ENCODE measurements at places on chromosomes 3 and 15.

DNA sequence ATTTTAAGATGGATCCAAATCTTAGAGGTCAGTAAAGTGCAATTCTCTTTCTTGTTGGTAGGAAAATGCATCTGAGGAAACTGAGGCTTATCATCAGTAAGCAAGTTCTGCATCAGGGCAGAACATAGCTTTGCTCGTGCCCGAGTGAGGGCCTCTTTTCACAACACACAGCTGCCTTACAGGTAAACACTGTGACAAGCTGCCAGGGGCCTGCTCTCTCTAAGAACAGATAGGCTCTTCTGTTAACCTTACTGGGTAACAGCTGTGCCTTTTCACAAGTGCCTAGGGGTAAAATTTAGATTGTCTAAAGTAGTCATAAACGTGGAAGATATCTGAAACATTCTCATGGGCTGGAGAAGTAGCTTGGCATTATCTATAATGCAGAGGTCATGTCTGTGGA is 118.1 kb downstream of the C3orf38 start:
- DNase-seq, result no peak

DNA sequence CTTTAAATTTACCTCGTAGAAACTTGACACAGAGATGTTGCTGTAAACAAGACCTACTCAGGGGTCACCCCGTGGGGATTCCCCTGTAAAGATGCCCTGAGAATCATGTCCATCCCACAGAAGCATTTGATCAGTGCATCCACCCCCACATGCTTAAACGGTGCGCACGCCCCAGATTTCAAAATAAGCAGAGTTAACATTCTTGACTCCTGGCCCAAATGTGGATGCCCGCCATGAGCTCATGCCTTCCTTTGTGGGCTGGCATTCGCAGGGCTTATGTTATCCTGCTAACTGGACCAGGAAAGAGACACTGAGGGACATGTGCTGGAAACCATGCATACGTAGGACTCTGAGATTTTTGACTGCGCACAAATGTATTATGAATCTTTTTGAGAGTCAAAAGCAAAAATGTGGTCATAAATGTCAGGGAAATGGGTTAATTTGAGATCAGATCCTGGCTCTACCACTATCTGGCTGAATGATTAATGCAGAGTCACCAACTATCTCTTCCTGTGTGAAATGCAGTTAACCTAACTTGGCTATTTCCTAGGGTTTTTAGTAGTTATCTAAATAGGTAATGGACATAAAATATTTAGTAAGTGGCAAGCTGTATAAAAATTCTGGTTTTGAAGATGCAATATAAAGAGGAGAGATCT is 9.1 kb upstream of the TP63 start:
- DNase-seq, result no peak

DNA sequence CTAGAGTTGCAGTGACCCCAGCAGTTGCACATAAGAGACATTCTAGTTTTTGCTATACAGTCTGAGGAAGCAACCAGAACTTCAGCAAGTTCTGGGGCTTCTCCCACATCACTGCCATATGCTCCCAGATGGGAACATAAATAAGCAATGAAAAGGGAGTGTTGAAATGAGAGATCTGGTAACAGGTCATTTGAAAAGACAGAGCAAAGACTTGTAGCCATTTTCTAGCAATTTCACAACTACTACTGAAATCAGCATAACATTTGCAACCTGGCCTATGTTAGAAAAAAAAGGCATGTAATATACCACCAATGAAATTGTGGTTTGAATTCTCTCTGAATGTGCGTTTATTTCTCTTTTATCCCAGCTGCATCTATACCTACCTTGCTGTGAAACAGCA is 57.5 kb downstream of the NUDT16 start:
- DNase-seq, result no peak

DNA sequence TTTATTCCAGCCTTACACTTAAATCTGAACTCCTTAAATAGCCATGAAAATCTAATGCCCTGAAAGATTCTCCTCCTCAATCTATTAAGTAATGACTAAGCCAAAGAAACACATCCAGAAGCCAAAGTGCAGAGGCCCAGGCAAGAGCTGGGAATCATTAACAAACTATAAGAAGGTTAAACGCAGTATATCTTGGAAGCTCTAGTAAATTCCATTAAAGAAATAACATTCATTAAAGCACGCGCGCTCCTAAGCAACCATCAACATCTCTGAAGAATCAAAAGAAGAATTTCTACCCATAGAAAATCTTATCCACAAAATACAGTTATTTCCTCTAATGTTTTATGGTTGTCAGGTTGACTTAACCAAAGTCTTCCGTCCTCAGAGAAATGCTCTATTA is 29.5 kb downstream of the MB21D2 start:
- DNase-seq, result no peak

- no peak for DNase-seq
Measured at GRCh38 chr15:96500508-96500907, 170.0 kb downstream of the NR2F2 start.

DNA sequence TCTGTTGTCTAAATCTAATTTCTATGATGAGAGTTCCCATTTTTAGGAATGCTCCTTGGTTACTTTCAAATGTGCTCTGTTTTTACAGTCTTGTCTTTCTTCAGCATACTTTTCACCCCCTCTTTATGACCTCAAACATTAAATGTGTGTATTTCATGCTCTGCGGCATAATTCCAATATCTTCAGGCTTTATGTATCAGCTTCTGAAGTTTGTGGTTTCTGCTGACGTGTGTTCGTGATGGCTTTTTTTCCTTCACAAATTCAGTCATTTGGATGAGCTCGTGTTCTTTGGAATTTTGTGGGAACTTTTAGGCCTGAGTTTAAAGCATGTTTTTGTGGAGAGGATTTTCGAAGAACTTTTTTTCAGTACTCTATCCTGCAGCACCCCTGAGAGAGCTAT is 97.7 kb upstream of the CHRNA7 start:
- DNase-seq, result no peak

- no peak for DNase-seq
Measured at GRCh38 chr15:96322536-96323318, 7.8 kb upstream of the NR2F2 start.

DNA sequence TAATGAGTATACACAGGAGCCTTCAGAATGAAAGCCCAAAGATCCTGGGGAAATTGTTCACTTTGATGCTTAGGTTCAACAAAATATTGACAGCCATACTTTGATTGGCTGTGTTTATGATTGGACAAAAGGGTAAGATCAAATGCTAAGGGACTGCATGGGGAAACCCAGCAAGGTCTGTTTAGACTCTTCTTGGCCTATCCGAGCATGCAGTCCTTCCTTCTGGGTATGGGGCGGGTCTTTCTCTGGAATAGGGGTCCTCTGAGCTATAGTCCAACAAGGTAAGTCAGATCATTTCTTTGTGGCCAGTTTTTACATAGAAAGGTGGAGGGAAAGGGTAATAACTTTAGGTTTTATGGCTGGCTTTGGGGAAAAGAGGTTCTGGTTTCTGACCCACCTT is 52.9 kb upstream of the ACKR4 start:
- no peak for DNase-seq

- no peak for DNase-seq
Measured at GRCh38 chr15:83123529-83123928, 16.1 kb downstream of the TM6SF1 start.

GRCh38 chr3:153614563-153614962 is 452.5 kb downstream of the RAP2B start:
- no peak for DNase-seq

- DNase-seq, result no peak
Measured at GRCh38 chr3:122991236-122991985, 36.2 kb downstream of the SEMA5B start.

DNA sequence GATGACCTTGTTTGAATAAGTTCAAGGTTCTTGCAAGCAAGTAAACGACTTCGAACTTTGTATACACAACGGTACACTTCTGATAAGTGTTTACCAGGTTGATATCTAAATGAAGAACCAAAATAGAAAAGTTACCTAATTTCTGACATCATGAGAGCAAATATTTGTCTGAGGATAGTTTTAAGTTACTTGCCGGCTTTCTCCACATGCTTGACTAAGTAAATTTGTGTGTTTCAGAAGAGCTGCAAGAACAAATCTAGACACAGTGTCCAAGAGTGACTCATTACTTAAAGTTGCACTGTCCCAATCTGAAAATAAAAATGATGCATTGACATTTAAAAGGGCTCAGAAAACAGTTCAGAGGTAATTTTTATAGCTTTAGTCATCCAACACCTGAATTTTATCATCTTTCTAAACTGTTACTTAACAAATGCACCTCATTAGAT is 115.1 kb downstream of the HERC1 start:
- DNase-seq, result no peak

DNA sequence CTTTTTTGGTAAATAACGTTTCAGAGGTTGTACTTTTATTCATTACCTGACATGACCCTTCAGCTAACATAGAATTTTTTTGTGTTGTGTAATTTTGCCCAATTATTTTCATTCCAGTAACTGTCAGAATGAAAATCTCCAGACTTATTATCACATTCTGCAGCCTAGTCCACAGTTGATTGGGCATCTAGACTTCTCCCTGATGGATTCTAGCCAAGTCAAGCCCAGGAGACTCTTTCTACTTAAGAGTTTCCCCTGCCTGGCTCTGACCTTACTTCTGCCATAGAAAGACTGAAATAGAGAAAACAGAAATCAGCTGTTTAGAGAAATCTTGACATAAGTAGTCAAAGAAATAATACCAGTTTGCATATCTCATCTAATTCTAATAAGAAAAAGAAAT is 82.9 kb upstream of the CDAN1 start:
- no peak for DNase-seq

DNA sequence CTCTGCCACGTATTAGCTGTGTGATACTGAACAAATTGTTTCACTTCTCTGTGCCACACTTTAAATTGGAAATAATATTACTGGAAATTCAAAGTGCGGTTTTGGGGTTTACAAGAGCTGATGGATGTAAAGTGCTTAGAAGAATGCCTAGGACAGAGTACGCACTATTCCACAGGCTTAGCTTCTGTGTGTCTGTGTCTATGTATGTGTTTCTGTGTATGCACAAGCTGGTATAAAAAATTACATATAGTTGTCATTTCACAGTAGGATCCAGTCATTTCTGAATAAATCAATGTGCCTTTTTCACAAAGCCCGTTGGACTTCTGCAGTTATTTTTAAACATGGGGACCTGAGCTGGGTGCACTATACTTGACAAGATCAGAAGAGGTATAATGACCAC is 370.4 kb downstream of the TUSC7 start:
- no peak for DNase-seq

DNA sequence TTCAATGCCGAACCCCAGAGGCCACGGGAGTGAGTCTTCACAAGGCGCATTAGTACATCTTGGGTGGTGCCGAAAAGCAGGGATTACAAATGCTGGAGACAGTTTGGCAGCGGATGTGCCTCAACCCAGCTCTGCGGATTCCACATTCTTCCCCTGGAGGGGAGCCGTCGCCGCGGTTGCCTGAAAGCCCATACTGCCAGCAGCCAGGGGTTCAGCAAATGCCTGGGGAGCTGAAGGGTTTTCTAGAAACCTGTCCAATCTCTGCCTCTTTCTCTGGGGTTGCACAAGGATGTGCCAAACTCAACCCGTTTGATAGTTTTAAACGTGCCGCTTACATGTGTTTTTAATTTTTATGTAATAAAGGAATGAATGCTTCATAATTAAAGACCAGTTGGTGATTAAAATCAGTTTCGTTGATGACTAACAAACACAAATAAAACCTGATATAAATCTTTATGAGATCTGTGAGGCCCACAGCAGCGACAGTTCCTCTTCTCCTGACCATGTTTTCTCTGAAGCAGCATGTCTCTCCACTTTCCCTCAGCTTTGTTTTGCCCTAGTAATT is 74.6 kb upstream of the LEKR1 start:
- no peak for DNase-seq

- DNase-seq, result no peak
Measured at GRCh38 chr3:58308728-58309127, 2.4 kb downstream of the HTD2 start.

GRCh38 chr3:13074006-13074375 is 762 bp upstream of the IQSEC1 start:
- no peak for DNase-seq

DNA sequence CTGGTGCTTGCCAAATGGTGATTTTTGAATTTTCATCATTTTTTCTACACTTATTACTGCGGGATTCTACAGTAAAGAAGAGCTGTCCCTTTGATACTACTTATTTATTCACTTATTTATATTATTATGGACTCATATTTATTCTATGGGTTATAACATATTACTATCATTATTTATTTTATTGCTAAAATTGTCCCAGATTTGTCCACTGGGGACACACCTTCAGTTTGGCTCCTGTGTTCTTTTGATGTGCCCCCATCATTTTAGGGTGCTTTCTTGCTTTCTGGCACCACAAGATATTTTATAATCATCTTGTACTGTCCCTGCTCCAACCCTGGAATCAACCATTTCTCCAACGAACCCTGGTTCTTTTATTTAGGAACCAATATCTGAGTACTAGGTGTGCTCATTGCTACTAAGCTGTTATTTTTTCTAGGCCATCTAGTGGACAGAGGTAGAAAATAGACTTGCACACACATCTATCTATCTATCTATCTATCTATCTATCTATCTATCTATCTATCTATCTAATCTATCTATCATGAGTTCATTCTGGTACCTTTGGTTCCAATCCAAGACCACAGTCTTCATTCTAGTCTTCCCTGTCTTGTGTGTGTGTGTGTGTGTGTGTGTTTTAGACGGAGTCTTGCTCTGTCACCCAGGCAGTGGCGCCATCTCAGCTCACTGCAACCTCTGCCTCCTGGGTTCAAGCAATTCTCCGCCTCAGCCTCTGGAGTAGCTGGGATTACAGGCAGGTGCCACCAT is 16.0 kb downstream of the SLC22A14 start:
- DNase-seq, result no peak

DNA sequence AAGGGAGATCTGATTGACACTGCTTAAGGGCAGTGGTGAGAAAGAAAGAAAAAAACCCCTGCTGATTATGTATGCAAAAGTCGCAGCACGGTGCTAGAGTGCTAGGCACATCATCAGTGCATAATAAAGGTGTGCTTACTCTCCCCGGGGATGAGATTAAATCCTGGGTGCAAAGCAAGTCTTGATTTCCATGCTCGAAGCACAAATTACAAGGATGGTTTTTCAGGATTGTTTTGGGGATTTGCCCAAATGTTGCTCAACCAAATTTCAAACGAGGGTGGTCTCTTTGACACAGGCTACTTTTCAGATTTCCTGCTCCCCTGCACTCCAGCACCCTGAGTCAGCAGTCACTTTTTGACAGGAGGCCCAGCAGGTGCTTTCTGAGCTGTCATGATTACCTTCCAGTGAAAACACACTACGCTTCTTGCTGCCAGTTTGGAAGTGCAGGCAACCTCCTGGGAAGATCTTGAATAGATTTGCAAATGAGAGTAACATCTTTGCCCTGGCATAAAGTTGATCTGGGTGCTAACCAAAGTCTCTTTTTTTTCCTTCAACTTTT is 167.5 kb upstream of the TRIM42 start:
- no peak for DNase-seq

DNA sequence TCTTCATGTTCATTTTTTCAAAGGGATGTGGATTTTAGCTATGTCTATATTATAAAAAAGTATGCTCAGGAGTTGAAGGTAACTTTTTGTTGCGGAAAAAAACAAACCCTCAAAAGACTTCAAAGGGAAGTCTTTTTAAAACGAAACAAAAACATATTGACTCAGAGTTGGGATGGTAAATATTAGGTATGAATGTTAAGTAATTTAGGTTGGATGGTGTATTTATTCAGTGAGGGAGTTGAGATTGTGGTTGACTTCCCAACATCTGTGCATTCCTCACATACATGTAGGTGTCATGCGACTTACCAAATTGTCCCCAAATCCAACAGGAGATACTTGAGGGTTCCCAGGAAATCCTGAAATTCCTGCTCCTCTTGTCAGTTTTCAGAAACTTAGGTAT is 32.7 kb upstream of the PLSCR5 start:
- no peak for DNase-seq

GRCh38 chr15:65336493-65337435 is 32.3 kb downstream of the RNU5B-1 start:
- DNase-seq, result no peak

Measured in T-helper 9 cell (primary cell).